Sciatic nerve (tissue), 2 donors: ENCODE measurements at places on chromosomes 5 and 9. TPM values are rescaled to one million over a fixed set of nuclear protein-coding genes. Genes with fewer than 3 reads are reported as not detected.

Gene PAM
- 188 TPM for total RNA-seq

Gene LHX6
- total RNA-seq: 11.5 TPM

Gene LCN6
- 7.0 TPM for total RNA-seq

Gene HTR4
- total RNA-seq: 0.13 TPM

Gene IFNA16
- not detected for total RNA-seq

Gene ZFP2
- 4.8 TPM for total RNA-seq

Gene PCA3
- 0.18 TPM for total RNA-seq

Gene DNAJB5
- 10.6 TPM for total RNA-seq

Gene PIP5KL1
- total RNA-seq: 2.0 TPM

Gene RAB3C
- 6.1 TPM for total RNA-seq

Gene FOXD4L6
- not detected for total RNA-seq

Gene GABBR2
- total RNA-seq: 0.49 TPM

Gene DDX4
- total RNA-seq: not detected

Gene GABRP
- total RNA-seq: 0.45 TPM

Gene WDR38
- total RNA-seq: not detected

Gene VCAN
- total RNA-seq: 98.0 TPM

Gene PCDHGA3
- total RNA-seq: 6.7 TPM

Gene NTNG2
- 3.2 TPM for total RNA-seq

Gene PCDHGB4
- 9.0 TPM for total RNA-seq

Gene IQGAP2
- total RNA-seq: 57.5 TPM

Gene LCN9
- total RNA-seq: not detected
